Hypothalamus (tissue), 51 donors: ENCODE measurements at places on chromosomes 12 and 14.

DNA sequence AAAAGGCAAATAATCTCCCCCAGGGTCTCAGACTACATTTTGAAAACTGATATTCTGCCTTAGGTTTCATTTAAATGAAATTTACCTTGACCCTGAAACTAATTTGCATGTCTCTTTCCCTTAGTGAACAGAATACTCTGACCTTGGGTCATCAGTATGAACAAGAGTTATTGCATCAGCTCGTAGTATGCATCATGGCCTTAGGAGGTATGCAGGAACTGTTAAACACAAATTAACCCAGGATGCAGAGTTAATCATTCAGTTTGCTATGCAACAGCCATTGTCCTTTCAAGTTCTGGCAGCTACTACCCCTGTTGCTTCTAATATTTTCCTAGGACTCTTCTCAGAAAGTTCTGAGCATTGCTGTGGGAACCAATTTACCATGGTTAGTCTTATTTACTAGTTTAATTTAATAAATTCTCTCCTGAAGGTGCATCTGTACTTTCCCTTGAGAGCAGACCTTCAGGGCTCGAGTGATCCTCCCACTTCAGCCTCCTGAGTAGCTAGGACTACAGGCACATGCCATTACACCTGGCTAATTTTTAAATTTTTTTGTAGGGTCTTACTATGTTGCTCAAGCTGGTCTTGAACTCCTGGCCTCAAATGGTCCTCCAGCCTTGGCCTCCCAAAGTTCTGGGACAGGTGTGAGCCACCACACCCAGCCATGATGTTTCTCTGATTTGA is 126.7 kb downstream of the TTC6 start:
- no peak for DNase-seq

DNA sequence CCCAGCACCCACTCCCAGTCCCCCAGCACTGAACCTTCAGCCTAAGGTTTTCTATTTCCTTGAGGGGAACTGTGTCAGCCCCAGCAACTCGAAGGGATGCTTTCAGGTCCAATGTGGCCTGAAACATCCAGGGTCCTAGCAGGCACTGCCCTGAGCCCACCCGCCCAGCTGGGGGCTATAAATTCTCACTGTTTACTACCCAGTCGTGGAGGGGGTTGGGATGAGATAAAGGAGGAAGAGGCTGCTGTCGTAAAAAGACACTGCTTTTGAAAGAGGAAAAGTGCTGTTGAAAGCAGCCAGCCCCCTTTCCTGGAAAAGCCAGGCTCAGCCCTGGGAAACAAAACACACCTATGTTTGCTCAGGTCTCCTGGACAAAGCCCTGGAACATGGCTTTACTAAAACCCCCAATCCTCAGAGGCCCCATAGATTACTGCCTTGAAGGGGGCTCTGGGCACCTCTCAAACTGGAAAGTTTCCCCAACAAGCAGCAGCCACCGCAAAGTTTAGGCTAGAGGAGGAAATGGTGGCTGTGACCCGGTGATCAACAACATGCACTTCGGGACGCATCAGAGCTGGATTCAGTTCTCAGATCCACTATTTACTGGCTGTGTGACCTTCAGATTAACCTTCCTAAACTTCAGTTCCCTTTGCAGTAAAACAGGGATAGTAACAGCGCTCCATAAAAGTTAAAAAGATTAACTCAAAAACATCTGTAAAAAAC is 51.0 kb downstream of the ACTN1 start:
- no peak for DNase-seq

DNA sequence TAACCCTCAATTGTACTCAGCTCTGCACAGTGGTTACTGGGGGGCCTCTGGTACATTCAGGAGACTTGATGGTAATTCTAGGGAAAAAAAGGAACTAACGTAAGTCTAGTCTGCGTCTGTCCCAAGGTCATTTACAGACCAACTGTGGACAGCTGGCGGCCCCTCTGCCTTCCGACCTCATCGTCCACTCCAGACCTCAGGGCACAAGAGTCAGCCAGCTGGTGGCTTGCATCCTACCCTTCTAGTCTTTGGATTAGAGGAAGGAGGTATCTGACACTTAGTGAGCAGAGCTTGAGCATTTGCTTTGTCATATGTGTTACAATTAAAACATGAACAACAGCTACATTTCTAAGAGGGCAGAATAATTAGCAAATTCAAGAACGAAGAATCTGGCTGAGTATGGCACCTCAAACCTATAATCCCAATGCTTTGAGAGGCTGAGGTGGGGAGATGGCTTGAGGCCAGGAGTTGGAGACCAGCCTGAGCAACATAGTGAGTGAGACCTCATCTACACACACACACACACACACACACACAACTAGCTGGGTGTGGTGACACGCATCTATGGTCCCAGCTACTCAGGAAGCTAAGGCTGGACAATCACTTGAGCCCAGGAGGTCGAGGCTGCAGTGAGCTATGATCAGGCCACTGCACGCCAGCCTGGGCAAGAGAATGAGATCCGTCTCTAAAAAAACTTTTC is 36.5 kb downstream of the SSH1 start:
- no peak for DNase-seq

DNA sequence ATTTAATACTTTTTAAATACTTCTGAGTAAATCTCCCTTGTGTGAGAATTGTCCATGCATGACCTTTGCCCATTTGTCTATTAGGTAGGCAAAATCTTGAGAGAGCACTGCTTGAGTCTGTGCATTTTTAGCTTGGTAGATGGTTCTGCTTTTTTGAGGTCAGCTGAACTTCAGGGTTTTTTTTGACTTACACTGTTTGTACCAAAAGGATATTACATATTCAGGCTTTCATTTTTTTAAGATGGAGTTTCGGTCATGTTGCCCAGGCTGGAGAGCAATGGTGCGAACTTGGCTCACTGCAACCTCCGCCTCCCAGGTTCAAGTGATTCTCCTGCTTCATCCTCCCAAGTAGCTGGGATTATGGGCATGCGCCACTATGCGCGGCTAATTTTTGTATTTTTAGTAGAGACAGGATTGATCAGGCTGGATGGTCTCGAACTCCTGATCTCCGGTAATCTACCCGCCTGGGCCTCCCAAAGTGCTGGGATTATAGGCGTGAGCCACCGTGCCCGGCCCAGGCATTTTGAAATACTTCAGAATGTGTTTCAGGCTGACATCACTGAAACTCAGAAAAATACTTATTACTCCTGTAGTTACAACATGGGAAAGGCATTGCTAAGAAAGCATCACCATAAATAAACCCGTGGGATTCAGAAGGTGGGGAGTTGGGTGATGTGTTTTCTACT is 11.1 kb downstream of the RASSF3 start:
- no peak for DNase-seq

GRCh38 chr14:32474478-32475195 is 145.5 kb downstream of the AKAP6 start:
- DNase-seq = no peak

DNA sequence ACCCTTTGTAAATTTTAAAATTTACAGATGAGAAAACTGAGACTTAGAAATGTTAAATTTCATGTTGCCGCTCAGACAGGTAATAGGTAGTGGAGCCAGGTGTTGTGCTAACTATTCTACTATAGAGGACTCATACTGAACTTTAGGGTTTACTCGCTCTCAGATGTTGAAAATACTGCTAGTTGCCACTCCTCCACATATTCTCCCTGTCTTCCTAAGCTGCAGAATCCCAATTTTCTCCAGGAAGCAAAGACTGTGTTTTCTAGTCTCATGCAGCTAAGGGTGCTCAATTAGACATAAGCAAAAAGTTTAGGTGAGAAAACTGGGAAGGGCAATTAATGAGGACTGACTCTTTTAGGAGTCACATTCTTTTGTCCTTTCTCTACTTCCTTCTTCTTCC is 612.3 kb downstream of the KCNH5 start:
- DNase-seq = no peak

DNA sequence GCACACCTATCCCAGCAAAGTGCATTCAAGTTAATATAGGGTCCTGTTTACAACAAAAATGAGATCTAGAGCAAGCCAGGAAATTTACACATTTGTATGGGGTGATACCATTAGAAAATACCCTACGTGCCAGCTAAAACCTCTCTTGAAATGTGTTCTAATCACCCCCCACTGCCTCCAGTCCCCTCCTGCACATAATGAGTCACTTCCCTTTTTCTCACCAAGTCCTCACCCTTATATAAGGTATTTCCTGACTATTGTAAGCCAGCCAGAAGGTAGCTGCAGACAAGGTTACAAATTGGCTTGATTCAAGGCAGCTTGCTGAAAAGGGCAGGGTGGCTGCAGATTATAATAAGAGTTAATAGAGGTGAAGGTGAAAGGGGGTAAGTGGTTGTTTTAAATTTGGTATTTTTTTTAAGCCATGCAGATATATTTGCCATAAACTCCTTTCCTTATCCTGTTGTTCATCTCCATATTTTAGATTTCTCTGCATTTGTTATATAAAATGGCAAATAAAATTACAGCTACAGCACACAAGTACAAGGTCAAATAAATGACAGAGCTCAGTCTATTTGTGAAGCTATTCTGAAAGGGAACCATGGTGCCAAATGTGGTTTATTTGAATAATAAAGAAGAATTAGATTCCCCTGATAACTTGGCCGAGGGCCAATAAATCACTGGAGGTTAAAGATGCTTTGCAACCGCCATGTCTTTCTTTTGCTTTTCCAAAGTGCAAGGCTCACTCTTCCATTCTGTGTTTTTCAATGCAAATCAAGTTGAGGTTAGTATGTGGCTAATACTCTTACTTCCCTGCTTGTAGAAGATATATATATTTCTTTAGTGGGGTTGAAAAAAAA is 385.9 kb downstream of the EGLN3 start:
- no peak for DNase-seq

DNA sequence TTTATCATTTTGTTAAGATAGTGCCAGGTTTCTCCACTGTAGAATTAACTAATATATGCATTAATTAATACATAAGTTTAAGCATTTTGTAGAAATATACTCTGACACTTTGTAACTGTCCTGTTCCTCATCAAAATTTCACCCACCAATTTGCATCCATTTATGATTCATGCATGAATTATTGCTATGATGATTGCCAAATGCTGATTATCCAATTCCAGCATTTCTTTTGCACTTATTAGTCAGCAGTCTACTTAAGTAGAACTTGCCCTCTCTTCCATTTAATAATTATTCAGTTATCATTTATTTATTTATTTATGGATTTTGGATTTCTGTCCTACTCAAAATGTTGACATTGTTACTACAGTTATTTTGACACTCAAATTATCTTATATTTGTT is 72.2 kb downstream of the SLC6A15 start:
- DNase-seq = no peak

DNA sequence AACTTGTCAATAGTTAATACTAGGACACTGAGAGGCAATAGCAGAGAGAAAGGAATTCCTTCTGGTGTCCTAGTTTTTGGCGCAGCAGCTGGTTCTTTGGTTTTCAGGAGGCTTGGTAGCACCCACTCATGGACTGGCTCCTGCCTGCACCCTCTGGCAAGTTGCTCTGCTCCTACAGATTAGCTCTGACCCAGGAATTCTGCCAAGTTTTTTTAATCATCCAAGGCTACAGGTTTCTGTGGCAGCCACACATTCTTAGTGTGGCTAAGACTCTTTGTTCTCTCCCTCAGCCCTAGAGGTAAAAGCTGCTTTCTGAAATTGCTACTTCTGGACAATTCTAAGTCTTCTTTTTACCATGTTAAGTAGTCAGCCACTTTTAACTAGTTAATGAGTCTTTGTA is 72.0 kb upstream of the FKBP4 start:
- no peak for DNase-seq

DNA sequence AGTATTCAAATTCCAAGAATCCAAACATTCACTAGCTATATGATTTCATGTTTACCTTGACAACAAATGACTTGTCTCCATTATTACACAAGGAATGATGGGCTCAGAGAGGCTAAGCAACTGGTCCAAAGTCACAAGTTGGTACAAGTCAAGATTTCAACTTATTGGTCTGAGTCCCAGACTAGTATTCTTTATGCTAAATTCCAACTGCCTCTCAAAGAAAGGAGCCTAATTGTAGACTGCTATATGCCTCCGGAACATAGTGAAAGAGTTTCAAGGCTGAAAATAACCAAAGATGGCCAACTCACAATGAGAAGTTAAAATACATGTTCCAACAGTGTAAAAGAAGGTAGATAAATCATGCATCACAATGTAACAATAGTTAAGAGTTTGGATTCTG is 7.5 kb downstream of the BTG1 start:
- no peak for DNase-seq

DNA sequence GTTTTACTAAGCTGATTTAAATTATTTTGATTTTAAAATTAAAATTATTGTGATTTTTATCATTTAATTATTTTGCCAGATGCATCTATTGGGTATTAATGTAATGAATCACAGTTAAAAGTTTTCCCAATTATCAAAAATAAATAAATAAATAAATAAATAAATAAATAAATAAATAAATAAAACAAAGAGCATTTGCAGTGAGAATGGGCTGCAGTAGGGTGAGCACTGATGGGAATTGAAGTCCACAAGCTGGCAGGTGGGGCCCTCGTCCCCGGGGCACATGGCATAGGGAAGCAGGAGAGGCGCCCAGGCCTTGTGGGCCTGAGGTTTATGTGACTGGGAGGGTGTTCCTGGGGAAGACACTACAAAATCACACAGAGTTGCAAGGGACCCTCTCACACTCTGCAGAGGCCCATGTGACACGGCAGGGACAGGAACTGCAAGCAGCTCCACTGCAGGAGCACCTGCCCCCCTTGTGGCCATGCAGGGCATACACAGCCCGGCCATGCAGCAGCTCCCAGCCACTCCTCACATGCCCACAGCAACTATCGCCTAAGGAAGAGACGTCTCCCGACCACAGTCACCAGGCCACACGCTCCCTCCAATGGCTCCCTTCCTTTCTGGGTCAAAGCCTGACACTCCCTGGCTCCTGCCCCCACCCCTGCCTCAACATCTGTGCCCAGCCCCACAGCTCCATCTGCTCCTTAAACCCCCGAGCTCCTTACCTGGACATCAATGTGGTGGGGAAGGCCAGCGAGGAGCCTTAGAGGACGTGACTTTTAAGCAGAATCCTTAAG is 256.3 kb upstream of the SFSWAP start:
- peak; percentile 13 for DNase-seq

- no peak for DNase-seq
Observed at GRCh38 chr12:80692114-80692513, 15.3 kb upstream of the MYF6 start.
